NCI-H1092 (cell line): ENCODE measurements at places on chromosomes 11 and 22.

DNA sequence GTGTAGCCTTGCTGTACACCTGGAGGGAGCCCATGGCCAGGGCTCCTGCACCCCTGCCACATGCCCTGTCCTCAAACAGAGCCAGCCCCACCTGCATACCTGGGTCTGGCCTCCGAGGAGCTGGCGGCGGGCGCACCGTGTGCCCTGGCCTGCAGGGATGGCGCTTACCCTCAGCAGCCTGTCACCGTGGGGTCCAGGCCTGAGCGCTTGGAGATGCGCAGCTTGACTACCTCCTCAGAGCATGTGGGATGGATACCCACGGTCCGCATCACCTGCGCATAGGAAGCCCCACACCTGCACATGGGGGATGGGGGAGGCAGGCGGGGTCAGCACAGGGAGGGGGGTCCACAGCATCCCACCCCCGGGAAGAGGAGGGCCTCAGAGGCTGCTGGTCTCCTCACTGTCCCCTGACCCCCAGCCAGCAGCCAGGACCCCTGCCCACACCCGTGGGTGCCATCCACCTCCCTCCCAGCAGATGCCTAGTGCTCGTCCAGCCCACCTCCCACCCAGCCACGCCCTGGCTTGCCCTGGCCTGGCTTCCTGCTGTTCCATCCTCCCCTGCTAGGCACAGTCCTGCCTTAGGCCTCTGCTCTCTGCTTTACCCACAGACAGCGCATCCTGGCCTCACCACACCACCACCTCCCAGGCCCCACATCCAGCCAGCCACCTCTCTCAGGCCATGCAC, 22.4 kb upstream of the GNB1L start:
- DNase-seq: no peak

DNA sequence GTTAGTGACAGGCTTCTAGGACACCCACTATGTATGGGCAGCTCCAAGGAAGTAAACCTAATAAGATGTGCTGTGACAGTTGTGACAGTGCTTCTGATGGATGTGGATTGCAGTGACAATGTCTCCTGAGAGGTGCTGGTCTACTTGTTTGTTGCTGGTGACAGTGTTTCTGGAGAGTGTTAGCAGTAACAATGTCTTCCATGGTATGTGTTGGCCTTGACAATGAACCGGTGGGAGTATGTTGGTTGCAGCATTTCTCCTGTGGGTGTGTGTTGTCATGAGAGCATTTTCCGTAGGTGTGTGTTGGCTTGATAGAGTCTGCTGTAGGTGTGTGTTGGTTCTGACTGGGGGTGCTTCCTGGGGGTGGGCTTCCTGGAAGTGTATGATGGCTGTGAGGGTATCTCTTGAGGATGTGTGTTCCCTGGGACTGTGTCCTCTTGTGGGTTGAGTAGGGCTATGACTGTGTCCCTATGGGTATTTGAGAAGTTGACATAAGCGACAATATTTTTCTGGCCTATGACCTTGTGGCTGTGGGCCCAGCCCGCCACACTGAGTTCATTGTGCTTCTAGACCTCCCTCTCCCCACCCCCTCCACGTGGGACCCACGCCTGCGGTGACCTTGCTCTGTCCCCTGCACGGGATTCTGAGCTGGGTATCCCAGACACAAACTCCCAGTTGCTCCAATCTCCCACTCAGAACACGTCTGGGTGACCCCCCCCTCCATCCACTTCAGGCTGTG, 1.2 kb downstream of the DCHS1 start:
- DNase-seq: no peak

DNA sequence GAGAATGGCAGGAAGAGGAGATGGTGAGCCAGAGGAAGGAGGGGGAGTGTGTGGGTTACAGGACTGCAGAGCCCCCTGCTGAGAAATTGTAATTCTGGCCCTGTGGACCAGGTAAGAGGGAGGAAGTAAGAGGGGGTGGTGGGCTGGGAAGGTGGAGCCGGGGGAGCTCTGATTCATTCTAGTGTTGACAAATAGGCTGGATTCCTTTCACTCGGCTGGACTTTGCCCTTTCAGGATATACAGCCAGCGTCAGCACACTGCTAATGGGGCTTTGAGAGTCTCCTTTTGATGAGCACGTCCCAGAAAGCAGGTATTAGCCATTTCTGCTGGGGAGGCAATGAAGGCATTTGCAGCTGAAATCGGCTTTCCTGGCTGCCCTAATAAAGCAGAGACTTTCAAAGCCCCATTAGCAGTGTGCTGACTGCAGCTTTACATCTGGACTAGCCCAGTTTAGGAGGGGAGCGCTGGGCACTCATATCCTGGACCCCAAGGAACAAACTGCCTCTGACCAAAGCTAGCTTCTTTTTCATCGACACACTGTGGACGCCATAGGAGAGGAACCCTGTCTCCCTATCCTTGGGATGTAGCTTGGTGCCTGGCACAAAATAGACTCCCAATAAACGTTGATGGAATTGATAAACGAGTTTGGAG, 44.8 kb upstream of the CADM1 start:
- no peak for DNase-seq

GRCh38 chr11:108871152-108871551, 206.3 kb downstream of the DDX10 start:
- DNase-seq: peak; percentile 30

DNA sequence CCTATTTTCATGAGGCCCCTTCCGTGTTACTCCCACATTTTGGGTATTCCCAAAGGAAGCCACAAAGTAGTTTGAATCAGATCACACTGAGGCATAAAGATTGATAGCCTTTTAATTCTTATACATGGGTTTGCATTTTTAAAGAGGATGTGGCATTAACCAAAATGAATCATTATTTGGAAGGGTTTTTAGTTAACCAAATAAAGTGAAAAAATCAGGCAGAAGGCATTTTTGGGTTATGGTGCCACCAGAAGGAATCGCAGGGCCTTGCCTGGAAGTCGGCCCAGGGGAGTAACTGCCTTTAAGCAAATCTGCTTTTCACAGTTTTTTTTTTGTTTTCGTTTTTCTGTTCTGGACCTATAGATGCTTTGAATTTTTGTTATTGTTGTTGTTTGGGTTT, 55.4 kb downstream of the HSD17B12 start:
- no peak for DNase-seq

DNA sequence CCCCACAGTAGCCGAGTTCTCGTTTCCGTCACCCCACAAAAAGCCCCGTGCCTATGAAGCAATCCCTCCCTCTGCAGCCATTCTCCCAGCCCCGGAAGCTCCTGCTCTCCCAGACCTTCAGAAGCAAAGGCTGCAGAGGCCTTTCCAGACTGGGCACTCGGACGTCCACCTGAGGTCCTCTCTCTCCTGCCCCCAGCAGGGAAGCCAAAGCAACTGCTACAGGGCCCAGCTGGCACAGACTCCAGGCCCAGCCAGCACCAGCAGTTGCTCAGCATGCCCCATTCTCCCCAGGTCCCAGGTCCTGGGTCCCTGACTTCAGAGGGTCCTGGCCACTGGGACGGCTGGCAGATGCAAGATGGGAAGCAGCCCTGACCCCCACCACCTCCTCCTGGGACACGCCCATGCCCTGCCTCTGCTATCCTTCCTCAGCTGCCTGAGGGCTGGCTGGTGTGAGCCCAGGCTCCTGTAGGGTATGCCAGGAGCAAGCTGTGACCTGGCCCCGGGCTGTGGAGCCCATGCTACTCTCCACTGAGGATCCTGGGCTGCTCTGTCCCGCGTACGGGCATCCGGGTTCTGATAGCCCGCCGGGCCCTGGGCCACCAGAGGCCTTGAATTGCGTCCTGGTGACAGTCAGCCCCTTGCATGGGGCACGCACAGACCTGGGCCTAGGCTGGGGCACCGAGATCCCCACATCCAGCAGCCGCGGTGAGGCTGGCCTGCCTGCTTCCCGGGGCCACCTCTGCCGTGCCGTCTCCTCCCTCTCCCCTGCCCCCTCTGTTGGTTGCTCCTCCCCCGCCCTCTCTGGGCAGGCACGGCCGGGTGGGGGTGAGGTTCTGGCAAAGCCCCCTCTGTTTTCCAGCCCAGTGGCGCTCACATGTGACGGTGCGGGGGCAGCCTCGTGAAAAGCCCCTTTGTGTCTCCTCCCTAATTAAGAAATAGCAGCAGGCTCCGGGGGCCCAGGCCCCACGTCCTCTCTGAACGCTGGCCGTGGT, 1310.3 kb downstream of the BRD1 start:
- no peak for DNase-seq

GRCh38 chr11:46669711-46670139, 30.7 kb downstream of the ARHGAP1 start:
- DNase-seq: no peak

DNA sequence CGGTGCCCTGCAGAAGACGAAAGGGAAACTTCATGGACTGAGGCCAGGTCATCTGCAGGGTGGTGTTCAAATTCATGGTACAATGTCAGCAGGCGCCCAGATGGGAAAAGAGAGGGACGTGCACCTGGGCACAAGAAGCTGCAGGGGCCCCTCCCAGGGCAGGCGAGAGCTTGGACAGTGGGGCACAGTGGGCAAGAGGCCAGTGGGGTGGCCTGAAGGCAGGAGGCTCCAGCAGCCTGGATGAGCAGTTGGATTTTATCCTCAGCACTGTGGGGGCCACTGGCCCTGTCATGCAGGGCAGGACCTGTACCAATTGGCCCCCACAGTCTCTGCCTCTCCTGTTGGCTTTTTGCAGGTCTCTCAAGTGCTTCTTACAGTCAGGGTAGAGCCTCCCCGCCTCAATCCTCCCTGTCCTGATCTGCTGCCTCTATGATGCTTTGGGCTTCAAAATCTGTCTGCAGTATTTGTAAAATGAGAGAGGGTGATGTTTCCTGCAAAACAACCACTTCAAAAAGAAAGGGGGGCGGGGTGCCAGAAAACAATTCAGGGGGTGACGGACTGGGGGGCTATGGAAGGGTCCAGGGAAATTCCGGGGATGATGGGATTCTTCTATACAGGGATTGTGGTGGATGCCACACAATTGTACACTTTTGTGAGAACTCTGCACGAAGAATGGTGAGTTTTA, 1.7 kb upstream of the BID start:
- DNase-seq: no peak

GRCh38 chr11:36471577-36471976, 38.5 kb downstream of the TRAF6 start:
- DNase-seq: no peak

DNA sequence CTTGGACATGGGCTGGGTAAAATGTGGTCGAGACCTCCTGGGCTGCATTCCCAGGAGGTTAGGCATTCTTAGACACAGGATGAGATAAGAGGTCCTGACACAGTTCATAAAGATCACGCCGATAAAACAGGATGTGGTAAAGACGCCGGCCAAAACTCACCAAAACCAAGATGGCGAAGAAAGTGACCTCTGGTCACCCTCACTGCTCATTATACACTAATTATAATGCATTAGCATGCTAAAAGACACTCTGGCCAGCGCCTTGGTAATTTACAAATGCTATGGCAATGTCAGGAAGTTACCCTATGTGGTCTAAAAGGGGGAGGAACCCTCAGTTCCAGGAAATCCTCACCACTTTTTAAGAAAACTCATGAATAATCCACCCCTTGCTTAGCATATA, 983.3 kb downstream of the OPCML start:
- no peak for DNase-seq

DNA sequence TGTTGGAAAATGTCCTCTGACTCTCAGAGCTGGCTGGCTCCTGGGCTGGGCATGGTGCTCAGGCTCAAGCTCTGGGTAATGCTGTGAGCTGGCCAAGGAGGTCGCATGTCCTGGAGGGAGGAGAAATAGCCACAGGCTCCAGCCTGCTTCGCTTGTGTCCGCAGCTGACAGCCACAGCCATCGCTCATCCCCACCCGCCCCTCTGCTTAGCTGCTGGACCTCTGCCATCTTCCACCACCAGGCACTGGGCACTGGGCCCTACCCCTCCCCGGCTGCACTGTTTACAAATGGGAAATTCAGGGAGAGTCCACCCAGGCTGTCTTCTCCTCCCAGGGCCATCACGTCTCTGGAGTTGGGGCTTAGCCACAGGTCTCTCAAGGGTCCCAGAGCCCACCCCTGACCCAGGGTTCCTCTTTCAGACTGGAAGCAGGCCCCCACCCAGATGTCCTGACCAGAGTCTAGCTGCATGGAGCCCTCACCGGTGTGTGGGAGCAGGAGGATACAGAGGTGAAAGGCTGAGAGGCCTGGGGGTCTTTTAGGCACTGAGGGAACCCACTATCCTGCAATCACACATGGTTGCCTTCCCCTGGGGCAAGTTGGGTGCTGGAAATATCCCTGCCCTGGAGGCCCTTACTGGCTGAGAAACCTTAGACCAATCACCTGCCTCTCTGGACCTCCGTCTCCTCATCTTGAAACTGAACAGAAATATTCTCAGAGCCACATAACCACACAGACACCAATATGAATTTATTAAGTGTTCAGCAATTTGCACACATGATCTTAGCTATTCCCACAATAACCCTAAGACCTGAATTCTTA, 62.7 kb downstream of the CD82 start:
- DNase-seq: peak; percentile 74

GRCh38 chr11:111603611-111604130, 1.4 kb downstream of the SIK2 start:
- no peak for DNase-seq

DNA sequence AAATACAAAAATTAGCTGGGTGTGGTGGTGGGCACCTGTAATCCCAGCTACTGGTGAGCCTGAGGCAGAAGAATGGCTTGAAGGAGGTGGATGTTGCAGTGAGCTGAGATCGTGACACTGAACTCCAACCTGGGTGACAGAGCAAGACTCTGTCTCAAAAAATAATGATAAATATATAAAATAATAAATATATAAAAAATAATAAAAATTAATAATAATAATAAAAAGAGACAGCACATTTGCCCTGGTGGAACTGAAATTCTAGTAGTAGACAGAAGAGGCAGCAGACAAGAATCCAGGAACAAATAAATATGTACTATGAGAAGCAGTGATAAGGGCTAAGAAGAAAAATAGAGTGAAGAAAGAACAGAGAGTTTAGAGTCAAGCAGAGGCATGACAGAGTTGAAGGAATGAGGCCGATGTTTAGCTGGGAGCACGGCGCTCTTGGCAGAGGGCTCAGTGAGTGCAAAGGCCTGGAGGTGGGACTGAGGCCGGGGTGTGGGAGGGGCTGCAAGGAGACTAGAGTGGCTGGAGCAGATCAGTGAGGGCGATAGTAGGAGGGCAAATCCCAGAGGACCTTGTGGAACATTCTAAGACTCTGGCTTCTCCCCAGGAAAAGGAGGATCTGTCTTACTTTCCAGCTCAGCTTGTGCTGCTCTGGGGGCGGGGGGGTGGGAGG, 410.3 kb downstream of the MN1 start:
- DNase-seq: no peak

GRCh38 chr22:19717691-19718455, 3.6 kb downstream of the SEPTIN5 start:
- DNase-seq: peak; percentile 36

DNA sequence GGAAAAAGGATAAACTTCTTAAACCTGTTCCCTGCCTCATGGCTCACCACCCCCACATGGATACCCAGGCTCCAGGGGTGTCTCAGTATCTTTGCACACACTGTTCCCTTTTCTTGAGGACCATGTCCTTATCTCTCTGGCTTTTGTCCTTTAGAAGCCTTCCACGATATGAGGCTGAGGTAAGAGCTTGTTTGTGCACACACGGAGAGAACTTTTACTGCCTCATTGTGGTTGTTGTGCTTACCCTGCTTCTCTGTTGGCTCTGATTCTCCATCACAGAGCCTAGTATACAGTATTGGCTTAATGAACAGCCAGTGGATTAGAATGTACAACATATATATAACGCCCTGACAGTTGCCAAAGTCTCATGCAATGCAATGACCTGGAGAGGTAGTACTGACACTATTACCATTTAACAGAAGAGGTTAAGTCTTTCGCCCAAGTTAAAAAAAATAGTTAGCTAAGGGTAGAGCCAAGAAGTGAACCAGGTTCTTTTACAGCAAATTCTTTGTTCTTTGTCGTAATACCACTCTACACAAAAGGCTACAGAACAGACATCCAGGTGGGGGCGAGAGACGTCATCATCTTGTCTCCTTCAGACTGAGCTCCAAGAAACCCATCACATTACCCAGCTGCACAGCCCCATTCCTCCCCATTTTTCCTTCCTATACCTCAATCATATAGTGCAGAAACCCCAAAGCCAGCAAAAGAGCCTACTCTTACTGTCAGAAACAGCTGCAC, 117.3 kb downstream of the PLEKHA7 start:
- no peak for DNase-seq
